ENCODE measurements at places on chromosomes 13 and 19.

GRCh38 chr19:1752009-1752756 is 1.1 kb upstream of the ONECUT3 start:
- no peak for DNase-seq

DNA sequence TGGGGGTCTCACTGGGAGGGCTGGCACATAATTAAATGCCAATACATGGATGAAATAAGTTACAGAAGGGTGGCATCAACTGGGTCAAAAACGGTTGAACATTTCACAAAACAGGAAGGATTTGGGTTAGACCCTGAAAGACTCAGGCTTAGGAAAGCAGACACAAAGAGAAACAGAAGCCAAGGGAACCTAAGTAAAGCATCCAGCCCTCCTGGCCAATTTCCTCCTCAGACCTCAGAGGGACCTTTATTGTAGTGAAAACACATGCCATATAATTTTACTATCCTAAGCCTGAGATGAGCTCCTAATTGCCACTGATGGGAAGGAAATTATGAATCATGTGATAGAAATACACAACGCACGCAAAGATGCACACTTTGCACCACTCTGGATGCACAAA is 12.1 kb upstream of the CEACAM3 start:
- DNase-seq: no peak

DNA sequence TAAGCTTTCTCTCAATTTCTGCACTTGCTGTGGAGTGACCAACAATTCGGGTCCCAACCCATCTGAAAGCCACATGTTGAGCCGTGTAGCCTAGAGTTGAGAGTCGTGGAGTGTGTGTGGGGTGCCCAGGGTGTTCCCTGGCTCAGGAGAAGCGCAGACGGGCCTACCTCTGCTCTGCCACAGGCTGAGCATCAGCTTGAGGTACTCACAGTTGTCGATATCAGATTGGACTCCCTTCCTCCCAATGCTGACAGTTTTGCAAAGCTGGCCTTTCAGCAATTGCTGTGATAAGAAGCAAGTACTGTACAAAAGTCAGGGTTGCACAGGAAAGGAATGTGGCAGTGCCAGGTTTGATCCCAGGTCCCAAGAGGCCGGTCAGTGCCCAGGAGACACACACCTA is 133.4 kb upstream of the SPACA7 start:
- DNase-seq: no peak

DNA sequence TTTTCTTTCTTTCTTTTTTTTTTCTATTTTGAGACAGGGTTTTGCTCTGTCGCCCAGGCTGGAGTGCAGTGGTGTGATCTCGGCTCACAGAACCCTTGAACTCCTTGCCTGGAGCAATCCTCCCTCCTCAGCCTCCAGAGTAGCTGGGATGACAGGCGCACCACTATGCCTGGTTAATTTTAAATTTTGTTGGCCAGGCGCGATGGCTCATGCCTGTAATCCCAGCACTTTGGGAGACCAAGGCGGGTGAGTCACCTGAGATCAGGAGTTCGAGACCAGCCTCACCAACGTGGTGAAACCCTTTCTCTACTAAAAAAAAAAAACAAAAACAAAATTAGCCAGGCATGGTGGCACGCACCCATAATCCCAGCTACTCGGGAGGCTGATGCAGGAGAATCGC is 8.7 kb upstream of the SBNO2 start:
- no peak for DNase-seq

DNA sequence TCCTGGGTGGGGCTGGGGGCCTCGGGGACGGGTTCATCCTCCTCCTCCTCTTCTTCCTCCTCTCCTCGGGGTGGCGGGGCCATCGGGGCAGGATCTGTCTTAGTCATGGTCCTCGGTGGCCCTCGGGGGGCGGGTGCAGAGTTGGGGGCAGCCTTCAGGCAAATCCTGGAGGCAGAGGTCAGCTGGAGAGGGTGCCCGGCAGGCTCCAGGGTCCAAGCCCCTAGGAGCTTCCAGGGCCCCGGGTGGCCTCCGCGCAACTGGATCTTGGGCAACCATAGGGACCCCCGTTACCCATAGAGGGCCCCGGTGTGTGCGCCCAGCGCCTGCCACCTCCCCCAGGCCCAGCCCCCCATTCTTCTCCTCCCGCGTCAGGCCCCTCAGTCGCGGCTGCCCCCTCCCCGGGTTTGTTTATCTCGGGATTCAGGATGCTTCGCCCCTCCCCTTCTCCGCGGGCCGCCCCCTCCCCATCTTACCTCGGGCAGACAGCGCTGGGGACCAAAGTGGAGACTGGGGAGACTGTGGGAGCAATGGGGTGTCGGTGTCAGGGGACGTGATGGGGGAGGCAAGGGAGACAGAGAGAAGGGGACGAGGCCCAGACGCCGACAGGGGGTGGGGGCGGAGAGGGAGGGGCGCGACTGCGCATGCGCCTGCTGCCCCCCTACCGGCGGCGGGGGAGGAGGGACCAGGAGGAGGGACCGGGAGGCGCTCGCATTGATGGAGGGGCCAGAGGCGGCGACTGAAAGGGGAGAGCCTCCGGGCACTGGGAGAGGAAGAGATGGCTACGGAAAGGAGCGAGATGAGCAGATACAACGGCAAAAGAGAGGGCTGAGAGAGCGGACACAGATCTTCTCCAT is at the start of gene CLIP3:
Gene CLIP3, minus strand, starts transcription at position 623 of the 854 bp plus-strand sequence. Its CDS starts 516 bp downstream, at position 107.
- no peak for DNase-seq
